ENCODE measurements at places on chromosomes 7 and 10. TPM values are rescaled to one million over a fixed set of nuclear protein-coding genes. Genes with fewer than 3 reads are reported as not detected.

DNA sequence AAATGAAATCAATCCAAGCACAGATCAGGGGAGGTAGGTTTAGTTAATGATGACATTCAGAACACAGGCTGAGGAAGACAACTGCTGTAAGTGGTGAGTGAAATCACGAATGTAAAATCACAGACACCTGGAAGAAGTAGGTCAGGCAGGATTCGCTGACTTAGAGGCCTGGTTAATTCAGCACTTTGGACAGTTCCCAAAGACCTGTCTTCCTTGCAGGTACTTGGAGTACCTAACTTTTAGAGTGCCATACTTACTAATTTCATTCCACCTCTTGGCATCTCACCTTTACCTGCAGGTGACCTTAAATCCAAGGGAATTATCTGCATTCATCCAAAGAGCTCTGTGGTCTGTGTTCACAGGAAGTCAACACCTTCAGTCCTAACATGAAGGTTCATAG is 822.3 kb downstream of the PHTF2 start:
- DNase-seq, result peak; percentile 2

The PDZD7 gene
- 0.48 TPM for total RNA-seq

DNA sequence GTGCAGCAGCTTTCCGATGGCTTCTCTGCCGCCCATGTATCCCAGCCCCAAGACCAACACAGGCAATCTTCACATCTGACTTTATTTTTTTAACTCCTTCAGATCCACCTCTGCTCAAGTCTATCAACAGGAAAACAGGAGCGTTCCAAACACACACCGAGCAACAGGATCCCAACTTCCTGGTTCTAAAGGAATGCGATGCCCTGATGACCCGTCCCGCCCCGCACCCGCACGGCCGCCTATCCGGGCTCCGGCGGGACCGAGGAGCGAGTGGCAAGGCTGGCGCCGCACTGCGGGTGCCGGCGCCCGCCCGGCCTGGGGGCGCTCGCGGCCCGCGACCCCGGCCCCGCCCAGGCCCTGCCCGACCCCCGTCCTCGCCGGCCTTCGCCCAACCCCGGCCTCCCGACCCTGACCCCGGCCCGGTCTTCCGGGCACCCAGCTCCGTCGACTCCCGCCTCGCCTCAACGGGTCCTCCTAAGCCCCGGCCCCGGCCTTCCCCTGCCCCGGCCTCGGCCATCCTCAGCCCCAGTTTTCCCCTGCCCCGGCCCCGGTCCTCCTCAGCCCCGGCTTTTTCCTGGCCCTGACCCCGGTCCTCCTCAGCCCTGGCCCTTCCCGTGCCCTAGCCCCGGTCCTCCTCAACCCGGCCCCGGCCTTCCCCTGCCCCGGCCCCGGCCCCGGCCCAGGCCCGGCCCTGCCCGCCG is 730 bp downstream of the LARP4B start:
- DNase-seq, result peak; percentile 37

GRCh38 chr7:153188630-153189029 is 429.1 kb downstream of the ACTR3B start:
- DNase-seq, result no peak

The GPR26 gene
- total RNA-seq, result 0.72 TPM

The ZC3HAV1L gene
- total RNA-seq, result 28.9 TPM

DNA sequence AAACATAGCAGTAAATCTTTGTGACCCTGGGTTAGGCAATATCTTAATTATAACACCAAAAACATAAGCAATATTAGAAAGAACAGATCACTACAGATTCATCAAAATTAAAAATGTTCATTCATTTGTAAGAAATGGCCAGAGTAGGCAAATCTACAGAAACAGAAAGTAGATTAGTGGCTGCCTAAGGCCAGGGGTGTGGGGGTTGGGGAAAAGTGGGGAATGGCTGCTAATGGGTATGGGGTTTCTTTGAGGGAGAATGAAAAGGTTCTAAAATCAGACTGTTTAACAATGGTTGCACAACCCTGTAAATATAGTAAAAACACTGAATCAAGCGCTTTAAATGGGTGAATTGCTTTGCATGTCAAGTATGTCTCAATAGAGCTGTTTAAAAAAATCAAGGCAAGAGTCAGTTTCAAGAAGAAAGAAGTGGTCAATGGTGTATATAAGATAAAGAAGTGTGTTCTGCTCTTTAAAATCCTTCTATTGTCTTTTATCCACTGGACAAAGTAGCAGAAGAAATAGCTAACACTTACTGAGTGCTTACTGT is 42.6 kb downstream of the CDK6 start:
- DNase-seq, result no peak

DNA sequence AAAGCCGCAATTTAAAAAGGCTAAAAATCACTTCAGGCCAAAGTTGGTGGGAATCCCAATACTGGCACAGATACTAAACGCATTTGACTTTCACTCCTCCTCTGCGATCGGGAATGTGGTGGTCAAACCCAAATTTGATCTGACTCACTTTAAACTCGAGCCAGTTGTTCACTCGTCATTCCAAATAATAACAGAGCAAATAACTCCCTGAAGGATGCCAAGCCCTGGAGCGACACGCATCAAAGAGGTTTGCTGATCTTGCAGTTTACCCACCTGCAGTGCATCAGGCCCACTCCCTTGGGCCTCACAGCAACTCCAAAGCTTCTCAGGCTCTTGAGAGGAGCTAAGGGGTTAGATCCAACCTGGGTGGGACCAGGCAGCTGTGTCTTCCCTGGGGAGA is 12.2 kb downstream of the PTN start:
- DNase-seq, result no peak

The TAC1 gene
- total RNA-seq, result 4.6 TPM

DNA sequence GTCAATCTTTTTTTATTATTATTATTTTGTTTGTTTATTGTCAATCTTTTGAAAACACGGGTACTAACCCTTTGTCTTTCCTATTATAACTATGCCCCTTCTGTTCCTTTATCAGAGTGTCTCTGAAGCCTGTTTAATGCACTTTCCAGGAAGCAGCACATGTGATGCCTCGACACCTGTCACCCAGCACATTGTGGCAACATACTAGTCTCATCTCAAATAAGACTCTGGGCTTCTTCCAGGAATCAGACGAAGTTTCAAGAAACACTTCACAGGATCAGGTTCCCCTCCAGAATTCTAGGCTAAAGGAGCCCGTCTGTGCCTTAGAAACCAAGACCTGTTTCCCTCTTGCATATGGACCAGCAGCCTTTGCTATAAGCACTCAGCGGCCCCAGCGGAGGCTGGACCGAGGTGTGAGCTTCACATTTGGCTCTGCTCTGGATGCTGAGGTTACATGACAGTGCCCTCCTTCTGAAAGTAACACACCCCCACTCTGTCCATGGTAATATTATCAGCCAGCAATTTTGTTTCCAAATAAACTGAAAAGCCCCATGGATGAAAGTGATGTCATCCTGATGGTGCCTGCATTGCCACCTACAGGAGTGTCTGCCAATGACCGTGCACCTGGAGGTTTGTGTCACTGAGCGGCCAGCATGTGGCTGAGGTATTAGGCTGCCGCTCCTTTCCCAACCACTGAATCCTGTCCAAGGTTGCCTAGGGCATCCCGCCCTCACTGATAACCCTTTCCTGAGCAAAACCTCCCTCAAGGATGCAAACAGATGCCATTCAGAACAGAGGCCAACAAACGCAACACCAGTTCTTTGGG is 38.1 kb downstream of the MKI67 start:
- no peak for DNase-seq

The AKR1B15 gene
- 0.48 TPM for total RNA-seq

The ASB13 gene
- total RNA-seq, result 7.0 TPM

The SPDYE9 gene
- total RNA-seq, result 1.7 TPM

- no peak for DNase-seq
These were observed 25.3 kb downstream of the CCDC6 start for GRCh38 chr10:59880971-59881510.

DNA sequence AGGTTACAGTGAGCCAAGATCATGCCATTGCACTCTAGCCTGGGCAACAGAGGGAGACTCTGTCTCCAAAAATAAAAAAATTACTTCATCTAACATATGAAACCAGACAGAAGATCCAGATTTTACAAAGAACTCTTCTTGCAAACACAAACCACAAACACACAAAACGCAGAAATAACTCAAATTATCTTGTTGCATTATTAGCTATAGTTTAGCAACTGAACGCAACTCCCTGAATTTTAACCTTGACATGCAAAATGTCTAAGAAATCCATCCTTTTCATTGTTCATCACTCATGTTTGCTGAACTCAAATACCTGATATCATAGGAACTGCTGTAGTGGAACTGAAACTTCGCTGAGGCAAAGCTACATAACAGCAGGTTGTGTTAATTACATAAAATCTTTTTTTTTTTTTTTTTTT is 64.1 kb downstream of the MICU1 start:
- DNase-seq, result no peak

GRCh38 chr7:128881458-128882125 is 18.9 kb downstream of the ATP6V1F start:
- no peak for DNase-seq

GRCh38 chr10:22931948-22932347 is 4.1 kb downstream of the ARMC3 start:
- no peak for DNase-seq

DNA sequence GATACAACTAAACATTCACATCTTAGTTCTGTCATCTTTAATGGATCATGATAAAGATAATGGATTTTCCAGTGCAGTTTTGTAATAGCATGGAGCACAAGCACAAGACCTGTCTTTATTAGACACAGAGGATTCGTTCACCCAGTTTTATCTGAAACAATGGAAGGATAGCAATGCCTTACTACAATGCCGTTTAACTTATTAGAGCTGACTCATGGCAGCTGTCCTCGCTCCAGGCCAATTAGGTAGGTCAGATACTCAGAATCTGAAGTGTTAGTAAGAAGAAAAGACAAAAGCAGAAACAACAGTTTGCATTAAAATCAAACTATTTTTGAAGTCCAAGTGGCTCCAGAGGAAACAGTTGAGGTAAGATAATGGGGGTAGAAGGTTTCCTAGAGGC is 12.8 kb downstream of the OR13A1 start:
- no peak for DNase-seq

GRCh38 chr7:46032353-46032752 is 111.3 kb upstream of the IGFBP3 start:
- no peak for DNase-seq

DNA sequence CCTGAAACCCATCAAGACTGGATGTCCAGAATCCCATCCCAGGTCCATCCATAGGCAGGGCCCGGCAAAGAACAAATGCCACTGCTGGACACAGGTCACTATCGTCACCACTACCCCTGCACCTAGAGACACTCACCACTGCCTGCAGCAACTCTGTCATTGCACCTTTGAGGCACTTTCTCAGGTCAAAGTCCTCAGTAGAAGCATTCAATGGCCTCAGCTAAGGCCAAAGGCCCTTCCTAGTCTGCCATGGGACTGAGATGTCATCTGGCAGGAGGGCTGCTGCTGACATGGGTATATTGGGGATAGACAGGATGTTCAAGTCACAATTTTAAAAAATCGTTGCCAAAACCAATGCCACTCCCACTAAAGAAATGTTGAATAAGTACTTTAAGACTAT is 58.7 kb downstream of the GPAM start:
- no peak for DNase-seq

The SHTN1 gene
- total RNA-seq, result 1.4 TPM

DNA sequence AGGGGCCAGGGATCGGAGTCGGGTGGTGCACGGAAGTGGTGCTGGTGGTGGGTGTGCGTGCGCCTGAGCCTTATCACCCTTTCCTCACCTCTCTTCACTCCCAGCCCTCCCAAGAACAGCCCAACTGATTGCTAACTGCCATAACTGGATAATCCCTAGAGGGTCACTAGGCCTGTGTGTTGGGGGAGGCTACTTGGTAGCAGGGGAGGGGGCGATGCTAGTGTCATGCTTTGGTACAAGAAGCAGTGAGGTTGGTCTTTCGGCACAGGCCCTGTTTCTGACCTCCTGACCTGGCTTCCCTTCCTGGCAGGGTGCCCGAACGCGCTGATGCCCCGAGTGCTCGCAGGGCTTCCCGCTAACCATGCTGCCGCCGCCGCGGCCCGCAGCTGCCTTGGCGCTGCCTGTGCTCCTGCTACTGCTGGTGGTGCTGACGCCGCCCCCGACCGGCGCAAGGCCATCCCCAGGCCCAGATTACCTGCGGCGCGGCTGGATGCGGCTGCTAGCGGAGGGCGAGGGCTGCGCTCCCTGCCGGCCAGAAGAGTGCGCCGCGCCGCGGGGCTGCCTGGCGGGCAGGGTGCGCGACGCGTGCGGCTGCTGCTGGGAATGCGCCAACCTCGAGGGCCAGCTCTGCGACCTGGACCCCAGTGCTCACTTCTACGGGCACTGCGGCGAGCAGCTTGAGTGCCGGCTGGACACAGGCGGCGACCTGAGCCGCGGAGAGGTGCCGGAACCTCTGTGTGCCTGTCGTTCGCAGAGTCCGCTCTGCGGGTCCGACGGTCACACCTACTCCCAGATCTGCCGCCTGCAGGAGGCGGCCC is 652 bp downstream of the KAZALD1 start:
- peak; percentile 61 for DNase-seq

The HMX3 gene
- total RNA-seq, result 2.6 TPM

DNA sequence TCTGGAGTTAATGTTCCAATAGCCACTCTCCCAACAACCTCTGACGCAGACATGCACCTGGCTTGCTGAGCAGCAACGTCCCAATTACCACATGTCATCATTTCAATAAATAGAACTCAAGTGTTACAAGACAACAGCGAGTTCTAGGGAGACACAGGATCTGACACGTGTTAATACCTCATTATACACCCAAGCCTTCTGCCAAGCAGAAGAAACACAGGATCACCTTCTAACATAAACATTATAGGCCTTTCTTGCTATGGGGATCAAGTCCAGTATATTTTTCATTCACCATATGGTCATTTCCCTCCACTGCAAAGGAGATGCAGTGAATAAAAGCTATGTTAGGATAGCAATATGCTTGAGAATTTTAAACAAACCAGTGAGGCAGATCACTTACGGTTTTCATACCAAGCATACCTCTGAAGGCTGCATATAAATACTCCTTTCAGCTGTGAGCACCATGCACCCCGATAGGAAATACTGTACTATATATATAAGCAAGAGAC is 74.2 kb downstream of the JAZF1 start:
- DNase-seq, result peak; percentile 54

All from umbilical cord (tissue), 2 donors.